Aorta (tissue), 5 donors: ENCODE measurements at places on chromosomes 3 and 15. TPM values are rescaled to one million over a fixed set of nuclear protein-coding genes. Genes with fewer than 3 reads are reported as not detected.
A peak's percentile ranks its signal among the peaks of the same experiment; 100 is the strongest.

CALML4 gene
- total RNA-seq = 8.3 TPM

SEMA3F gene
- 39.2 TPM for total RNA-seq

PLA2G4E gene
- total RNA-seq = not detected

LDHAL6B gene
- total RNA-seq = not detected

- H3K27ac ChIP-seq = no peak overlapping the region
- no peaks in the 10 kb centered on the region for H3K4me1 ChIP-seq
- no peak for DNase-seq
- H3K36me3 ChIP-seq = no peaks in the 10 kb centered on the region
- H3K27me3 ChIP-seq = no peaks in the 10 kb centered on the region
- no peak overlapping the region for H3K4me3 ChIP-seq
Observed at GRCh38 chr3:111368056-111368455, 173.9 kb upstream of the CD96 start.

- no peaks in the 10 kb centered on the region for H3K4me1 ChIP-seq
- peak; percentile 52 for DNase-seq
- no peak overlapping the region for H3K27ac ChIP-seq
- H3K36me3 ChIP-seq = no peaks in the 10 kb centered on the region
- no peaks in the 10 kb centered on the region for H3K27me3 ChIP-seq
- H3K4me3 ChIP-seq = no peak overlapping the region
Observed at GRCh38 chr3:133892541-133893231, 3.0 kb downstream of the RAB6B start.

- no peaks in the 10 kb centered on the region for H3K36me3 ChIP-seq
- DNase-seq = no peak
- H3K4me3 ChIP-seq = no peak overlapping the region
- H3K27me3 ChIP-seq = no peaks in the 10 kb centered on the region
- H3K4me1 ChIP-seq = no peaks in the 10 kb centered on the region
- H3K27ac ChIP-seq = no peak overlapping the region
Observed at GRCh38 chr3:2024713-2025112, 74.0 kb upstream of the CNTN4 start.

GRCh38 chr3:77601823-77602415 lies 562.0 kb downstream of the ROBO2 start:
- no peaks in the 10 kb centered on the region for H3K27me3 ChIP-seq
- H3K27ac ChIP-seq = no peak overlapping the region
- no peak for DNase-seq
- H3K36me3 ChIP-seq = no peaks in the 10 kb centered on the region
- H3K4me3 ChIP-seq = no peak overlapping the region
- H3K4me1 ChIP-seq = no peaks in the 10 kb centered on the region

- no peaks in the 10 kb centered on the region for H3K4me1 ChIP-seq
- H3K36me3 ChIP-seq = no peaks in the 10 kb centered on the region
- H3K4me3 ChIP-seq = no peak overlapping the region
- H3K27me3 ChIP-seq = no peaks in the 10 kb centered on the region
- H3K27ac ChIP-seq = no peak overlapping the region
Observed at GRCh38 chr15:39506146-39506545, 74.7 kb upstream of the THBS1 start.

- H3K27me3 ChIP-seq = no peaks in the 10 kb centered on the region
- H3K27ac ChIP-seq = no peak overlapping the region
- DNase-seq = no peak
Observed at GRCh38 chr3:67601385-67601784, 53.0 kb downstream of the SUCLG2 start.

DNA sequence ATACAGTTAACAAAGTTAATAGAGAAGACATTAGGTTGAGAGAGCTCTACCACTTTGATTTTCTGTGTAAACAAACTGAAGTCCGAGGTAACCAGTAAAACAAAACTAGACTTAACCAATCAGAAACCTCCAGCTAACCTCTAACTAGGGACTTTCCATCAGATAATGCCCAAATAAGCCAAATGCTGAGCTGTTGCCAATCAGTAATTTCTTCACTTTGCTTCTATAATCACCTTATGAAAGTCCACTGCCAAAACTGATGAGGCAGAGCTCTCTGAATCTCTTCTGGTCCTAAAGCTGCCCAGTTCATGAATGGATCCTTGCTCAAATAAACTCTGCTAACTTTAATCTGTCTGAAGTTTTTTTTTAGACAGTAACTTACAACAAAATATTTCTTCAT lies 448.0 kb upstream of the NECTIN3 start:
- no peak overlapping the region for H3K27ac ChIP-seq
- H3K4me3 ChIP-seq = no peak overlapping the region
- no peaks in the 10 kb centered on the region for H3K36me3 ChIP-seq
- H3K4me1 ChIP-seq = no peaks in the 10 kb centered on the region
- H3K27me3 ChIP-seq = no peaks in the 10 kb centered on the region
- DNase-seq = no peak

DNA sequence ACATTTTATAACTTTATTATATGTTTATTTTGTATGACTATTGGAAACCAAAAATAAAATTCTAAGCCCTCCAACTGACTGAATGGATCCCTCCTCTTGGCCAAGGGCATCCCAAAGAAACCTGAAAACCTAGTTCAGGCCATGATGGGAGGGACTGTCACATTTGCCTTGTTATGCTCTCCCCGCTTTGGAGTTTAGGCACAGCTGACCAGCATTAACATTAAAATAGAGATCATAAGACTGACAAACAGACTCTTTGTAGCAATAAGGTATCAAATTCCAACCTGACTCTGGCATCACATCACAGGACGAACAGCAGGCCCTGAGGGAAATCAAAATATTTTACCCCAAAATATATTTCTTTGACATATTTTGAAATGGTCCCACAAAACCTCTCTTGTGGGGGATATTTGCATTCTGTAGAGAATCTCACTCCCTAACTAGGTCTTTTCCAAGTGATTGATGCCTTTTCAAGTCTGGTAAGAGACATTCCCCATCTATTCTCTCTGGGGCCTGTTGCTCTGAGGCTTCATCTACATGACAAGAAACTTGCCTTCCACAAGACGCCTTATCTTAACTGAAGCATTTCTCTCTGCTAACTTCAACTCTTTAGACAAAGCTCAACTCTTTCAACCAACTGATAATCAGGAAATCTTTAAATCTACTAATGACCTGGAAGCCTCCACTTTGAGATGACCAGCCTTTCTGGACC lies 81.8 kb upstream of the PRR23E start:
- no peaks in the 10 kb centered on the region for H3K36me3 ChIP-seq
- no peak overlapping the region for H3K27ac ChIP-seq
- no peaks in the 10 kb centered on the region for H3K27me3 ChIP-seq
- no peaks in the 10 kb centered on the region for H3K4me1 ChIP-seq
- no peak for DNase-seq

- H3K4me1 ChIP-seq = no peaks in the 10 kb centered on the region
- DNase-seq = peak; percentile 28
- no peaks in the 10 kb centered on the region for H3K36me3 ChIP-seq
- no peak overlapping the region for H3K27ac ChIP-seq
Observed at GRCh38 chr15:78243058-78243457, 8.7 kb upstream of the ACSBG1 start.
